ENCODE measurements at places on chromosomes 3 and 15.

GRCh38 chr3:12507591-12508281, 23.5 kb downstream of the TSEN2 start:
- no peak for DNase-seq

DNA sequence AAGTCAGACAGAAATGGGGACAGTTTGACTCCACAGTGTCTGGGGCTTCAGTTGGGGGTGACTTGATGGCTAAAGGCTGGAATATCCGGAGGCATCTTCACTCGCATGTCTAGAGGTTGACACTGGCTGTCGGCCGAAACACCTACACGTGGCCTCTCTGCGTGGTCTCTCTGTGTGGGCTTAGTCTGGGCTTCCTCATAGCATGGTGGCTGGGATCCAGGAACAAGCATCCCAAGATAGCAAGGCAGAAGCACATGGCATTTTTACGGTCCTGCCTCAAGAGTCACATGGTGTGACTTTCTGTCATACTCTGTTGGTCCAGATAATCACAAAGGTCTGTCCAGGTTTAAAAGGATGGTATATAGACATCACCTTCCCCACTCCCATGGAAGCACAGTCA, 34.5 kb downstream of the MAGI1 start:
- no peak for DNase-seq

GRCh38 chr15:101239724-101240136, 12.1 kb downstream of the CHSY1 start:
- DNase-seq, result no peak

GRCh38 chr3:71784201-71784913, 591 bp downstream of the PROK2 start:
- no peak for DNase-seq

DNA sequence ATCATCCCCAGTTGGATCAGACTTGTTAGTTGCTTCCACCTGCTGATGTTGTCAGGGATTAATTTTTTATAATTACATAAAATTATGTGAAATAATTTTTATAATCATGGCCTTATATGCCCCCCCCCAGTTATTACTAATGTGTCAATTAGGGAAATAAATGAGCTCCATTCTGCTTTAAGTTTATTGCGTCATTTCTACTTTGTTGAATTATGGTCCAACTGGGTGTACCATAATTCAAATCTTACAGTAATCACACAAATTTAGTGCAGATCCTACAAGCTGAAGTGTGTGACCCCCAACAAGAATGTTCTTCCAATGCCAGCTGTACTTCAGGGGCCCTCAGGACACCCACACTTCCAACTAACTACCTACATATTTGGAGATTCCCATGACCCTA, 7.5 kb upstream of the NDN start:
- no peak for DNase-seq

DNA sequence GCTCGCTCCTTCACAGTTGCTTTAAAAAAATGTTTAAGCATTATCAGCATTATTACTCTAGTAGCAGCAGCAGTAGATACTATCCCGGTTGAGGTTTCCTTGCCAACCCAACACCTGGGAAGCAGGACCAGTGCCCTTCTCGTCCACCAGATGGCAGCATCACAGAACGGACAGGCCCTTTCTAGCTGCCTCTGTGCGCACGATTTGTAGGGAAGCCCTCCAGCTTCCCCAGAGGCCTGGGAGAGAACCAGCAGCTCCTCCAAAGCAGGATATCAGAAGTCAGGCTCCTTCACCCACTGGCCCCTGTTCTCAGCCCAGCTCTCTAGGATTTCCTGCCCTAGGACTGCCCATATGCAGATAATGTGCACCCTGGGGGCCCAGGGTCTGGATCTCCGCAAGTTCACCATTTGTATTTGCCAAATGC, 16.8 kb upstream of the ESYT3 start:
- DNase-seq, result peak; percentile 47

DNA sequence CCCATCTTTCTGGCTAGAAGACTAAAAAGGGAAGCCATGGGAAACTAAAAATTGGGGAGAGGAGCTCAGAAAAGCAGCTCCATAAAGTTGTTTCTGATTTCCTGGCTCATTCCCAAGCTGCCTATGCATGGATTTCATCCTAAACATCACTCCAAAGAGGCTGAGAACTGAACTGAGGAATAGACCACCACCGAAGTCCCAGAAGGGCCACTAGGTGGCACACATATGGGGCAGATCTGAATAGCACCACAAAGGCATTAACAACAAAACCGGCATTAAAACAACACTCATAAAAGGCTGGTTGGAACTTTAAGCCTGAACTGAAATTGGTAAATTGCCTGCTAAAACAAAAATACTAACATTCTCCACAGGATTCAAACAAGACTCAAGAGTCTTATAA, 106.3 kb downstream of the PLD1 start:
- no peak for DNase-seq

GRCh38 chr3:69324362-69325025, 61.4 kb downstream of the FRMD4B start:
- DNase-seq, result no peak

GRCh38 chr3:197598404-197598980, 42.7 kb upstream of the BDH1 start:
- no peak for DNase-seq

DNA sequence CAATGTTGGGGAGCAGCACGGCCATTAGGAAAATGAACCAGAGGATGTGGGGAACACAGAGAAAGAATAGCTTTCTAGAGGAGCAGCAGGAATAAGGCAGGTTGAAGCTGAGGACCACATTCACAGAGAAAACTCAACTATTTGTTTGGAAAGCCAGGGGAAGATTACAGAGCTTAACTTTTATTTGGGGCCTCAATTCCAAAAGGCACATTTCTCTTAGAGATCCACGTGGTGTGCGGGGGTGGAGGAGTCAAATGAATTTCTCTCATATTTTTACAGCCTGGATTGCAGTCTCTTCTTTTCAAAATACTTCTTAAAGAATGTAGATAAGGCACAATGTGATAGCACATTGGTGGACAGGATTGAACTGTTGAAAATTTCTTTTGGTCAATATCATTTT, 253.7 kb downstream of the ROBO1 start:
- DNase-seq, result no peak

DNA sequence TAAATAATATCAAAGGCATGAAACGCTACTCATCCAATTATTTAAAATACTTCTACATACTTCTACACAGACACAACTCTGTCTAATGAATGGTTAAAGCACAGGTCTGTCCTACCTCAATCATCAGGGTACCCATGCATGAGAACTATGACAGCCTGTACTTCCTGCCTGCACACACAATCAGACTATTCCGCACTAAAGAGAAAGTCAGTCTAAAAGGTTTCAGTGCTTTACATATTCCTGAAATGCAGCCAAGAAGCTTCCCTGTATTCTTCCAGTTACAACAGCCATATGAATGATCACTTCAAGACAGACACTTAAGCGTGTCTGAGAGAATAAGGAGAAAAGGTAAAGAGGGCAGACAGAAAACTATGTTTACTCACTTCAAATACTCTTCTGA, 58.8 kb downstream of the TUBGCP4 start:
- DNase-seq, result no peak

DNA sequence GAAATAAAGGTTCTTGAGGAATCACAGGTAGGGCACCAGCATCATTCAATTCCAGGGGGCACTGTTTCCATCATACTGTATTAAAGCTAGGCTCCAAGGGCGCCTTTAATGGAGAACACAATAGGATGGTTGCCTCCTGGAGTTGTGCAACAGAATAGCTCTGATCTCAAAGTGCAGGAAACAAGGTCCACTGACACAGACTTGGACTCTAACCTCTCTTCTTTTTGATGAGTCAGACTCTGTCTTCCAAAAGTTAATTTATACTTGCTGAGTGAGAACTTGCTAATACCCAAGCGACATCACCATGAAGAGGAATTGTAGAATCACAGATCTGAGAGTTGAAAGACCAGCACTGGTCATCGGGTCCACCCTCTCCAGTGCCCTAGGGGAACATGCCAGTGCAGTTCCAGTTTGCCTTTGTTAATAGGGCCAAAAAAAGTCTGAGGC, 94.4 kb upstream of the PHLDB2 start:
- DNase-seq, result no peak

GRCh38 chr3:158737976-158738615, 5.8 kb upstream of the RARRES1 start:
- DNase-seq, result no peak

DNA sequence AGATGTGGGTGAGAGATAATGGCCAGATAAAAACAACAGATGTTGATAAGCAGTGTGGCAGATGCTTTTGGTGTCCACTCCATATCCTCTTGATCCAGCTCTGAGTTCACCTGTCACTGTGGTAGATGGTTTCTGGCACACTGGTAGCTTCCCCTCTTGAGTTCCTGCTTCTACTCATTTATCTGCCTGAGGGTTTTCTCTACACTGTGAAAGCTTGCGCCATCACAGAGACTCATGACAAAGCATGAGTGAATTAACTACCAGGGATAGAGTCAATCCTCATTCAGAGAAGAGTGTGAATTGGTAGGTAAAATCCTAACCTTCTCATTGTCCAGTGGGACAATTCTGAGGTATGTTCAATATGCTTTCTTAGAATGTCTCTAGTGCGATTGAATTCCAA, 50.0 kb upstream of the ARHGEF26 start:
- no peak for DNase-seq
